ENCODE measurements at places on chromosomes 7 and 10.
A peak's percentile ranks its signal among the peaks of the same experiment; 100 is the strongest.

- DNase-seq, result peak; percentile 8
Observed at GRCh38 chr7:133853706-133854276, 273.3 kb upstream of the LRGUK start.

DNA sequence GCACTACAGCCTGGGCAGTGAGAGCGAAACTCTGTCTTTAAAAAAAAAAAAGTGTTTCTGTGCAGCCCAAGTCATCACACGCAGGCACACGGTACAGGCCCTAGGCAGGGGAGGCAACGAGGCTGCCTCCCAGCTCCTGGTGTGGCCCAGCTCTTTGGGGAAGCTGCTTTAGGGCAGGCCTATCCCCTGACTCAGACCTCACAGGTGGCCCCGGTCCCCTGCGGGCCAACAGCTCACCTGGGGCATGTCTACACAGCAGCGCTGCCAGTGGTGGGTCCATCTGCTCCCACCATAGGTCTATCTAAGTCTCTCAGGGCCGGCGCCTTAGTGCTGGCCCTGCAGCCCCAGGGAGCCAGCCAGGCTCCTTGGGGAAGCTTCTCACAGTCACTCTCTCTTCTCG lies 31.4 kb downstream of the ZAN start:
- DNase-seq, result no peak

GRCh38 chr10:114547514-114547913 lies 110.6 kb downstream of the ABLIM1 start:
- no peak for DNase-seq

DNA sequence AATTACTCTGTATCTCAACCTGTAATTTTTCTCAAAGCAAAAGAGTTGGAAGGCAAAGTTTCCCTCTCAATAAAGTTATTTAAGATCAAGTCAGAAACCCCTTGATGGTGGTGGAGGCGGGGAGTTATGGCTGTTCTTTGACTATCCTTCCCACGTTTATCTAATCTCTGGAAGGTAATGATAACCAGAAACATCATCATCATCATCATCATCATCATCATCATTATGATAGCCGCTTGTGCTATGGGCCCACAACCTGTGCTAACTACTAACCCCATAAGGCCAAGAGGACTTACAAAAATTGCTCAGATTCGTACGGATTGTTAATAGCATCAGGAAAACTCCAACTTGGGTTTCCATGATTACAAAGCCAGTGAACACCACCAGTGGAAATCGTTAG lies 502.3 kb downstream of the SH2D4B start:
- DNase-seq, result no peak

- DNase-seq, result peak; percentile 10
Observed at GRCh38 chr7:141073173-141073640, 657 bp upstream of the TMEM178B start.

DNA sequence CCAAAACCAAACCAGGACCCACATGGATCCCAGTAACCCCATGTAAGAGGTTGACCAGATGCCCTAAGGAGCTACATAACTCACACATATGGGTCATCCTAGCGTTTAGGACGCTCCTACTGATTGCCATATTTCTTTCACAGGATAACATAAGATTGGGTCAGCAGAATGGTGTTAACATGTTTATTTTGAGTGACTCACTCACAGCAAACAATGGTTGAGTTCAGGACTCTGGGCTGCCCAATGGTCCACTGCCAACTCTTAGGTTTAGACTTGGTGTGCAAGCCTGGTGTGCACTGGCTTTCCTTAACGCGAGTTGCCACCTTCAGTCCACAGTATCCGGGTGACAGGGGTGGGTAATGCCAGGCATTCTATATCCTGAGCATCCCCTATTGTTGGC lies 211.5 kb downstream of the GPAM start:
- no peak for DNase-seq

- no peak for DNase-seq
Observed at GRCh38 chr10:88931548-88931947, 21.0 kb downstream of the ACTA2 start.

DNA sequence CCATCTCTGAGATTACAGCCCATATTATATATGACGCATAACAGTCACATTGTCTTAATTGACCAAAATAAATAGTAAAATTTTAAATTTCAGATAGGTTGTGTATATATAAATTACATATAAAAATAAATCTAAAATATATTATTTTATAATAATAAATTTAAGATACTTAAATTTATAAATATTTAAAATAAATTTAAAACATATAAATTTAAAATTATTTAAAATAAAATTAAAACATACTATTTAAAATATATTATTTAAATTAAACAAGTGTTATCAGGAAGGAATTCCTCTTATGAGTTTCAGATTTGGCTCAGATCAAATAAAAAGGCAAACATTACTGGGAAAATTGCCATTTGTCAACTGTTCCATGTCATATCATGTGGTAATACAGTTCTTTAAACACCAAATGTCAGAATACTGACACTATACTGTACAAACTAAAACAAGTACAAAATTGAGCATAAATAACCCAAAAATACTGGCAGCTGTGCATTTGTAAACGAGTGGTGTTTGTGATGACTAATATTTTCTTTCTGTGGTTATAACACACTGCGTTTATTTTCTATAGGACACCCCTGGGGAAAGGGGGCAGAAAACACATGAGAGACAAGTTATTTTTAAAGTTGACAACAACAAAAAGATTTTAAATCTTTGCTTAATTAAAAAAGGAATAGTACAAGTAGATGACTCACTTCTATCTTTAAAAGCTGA lies 71.3 kb upstream of the DGKB start:
- no peak for DNase-seq

DNA sequence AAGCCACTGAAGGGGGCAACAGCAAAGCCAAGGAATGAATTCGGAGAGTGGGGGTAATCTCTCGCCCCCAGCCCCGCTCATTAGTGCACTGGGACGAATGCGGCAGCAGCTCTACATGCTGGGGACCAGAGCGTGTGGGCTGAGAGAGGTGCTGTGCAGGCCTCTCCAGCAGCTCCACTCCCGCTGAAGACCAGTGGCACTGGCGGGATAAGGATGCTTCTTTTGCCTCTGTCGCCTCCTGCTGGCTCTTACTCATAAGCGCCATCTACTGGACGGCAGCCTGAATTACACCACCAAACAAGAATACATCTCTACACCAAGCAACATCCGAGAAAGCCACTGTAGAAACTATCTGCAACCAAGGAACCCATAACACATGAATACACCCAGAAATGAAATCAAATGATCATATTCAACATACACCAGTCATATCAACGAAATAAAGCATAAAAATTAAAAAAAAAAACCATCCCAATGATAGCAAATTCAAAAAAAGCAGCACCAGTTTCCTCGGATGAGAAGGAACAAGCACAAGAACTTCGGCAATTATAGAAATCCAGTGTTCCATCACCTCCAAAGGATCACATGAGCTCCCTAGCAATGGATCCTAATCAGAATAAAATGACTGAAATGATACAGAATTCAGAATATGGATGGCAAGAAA lies 79.0 kb upstream of the TMEM168 start:
- DNase-seq, result peak; percentile 49

DNA sequence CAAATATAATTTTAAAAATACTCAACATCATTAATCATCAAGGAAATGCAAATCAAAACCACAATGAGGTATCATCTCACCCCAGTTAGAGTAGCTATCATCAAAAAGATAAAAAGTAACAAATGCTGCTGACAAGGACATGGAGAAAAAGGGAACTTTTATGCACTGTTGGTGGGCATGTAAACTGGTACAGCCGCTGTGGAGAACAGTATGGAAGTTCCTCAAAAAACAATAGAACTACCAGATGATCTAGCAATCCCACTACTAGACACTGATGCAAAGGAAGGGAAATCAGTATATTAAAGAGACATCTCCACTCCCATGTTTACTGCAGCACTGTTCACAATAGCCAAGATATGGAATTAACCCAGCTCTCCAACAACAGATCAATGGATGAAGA lies 384.5 kb downstream of the PLXDC2 start:
- no peak for DNase-seq

DNA sequence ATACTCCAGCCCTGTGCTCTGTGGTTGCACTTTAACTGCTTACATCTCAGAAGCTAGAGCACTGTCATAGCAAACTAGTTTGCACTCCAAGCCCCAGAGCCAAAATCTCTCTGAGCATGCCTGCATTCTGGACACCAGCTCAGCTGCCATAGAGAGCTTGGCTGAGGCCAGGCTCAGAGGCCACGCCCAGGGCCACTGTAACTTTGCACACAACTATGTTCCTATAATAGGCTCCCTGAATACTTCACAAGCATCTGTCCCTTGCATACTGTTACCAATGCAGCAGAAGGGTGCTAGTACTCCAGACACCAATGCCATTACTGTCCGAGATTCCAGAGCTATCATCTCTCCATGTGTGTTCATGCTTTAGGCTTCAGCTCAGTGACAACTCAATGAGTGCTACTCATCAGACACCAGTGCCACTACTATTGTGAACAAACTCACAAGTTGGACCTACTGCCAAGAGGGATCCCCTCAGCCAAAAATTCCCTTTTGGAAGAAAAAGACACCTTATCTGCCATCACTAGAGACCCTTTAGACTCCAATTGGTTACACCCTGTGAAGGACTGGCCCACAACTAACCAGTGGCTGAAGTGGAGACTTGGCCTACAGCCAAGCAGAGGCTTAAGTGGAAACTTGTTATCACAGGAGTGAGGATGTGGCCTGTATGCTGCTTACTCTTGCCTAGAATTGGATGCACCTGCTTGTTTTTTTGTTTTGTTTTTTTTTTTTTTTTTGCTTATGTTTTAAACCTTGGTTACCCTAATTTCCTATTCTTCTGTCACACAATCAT lies 211.6 kb upstream of the MAGI2 start:
- no peak for DNase-seq

DNA sequence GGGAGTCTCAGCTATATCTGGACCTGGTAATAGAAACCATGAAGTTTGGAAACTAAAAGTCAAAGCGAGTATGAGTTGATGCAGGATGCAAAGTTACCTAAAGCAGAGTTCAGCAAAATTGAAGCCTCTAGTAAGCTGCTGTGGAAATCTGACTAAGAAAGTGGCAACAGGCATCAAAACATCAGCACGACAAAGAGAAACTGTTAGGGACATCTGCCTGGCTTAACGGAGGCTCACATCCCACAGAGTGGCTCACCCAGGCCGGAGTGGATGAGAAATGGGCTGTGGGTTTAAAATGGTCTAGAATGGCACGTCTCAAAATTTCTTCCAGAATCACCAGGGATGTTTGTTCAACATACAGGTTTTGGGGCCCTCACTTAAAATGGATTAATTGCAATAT lies 164.1 kb upstream of the NPY start:
- DNase-seq, result no peak

- no peak for DNase-seq
Observed at GRCh38 chr7:143408252-143408685, 387 bp downstream of the EPHA1 start.

- DNase-seq, result no peak
Observed at GRCh38 chr10:12844811-12845483, 156.6 kb downstream of the CCDC3 start.

Data from stimulated activated CD4-positive, alpha-beta T cell treated with anti-CD3 and anti-CD28 coated beads, Interleukin-1b, Interleukin-23, amount 100 ng/mL, for 48 hours (primary cell).